Metanephros (tissue), 2 donors: ENCODE measurements at places on chromosomes 4 and X. TPM values are rescaled to one million over a fixed set of nuclear protein-coding genes. Genes with fewer than 3 reads are reported as not detected.

The NWD2 gene
- 0.06 TPM for total RNA-seq

The HAND2 gene
- 0.35 TPM for total RNA-seq

The KCNE5 gene
- total RNA-seq: 6.5 TPM

The EIF1AX gene
- total RNA-seq: 50.4 TPM

The TEX13A gene
- total RNA-seq: not detected

The TRPC5OS gene
- total RNA-seq: not detected

The MAML3 gene
- total RNA-seq: 15.5 TPM

The WDFY3 gene
- total RNA-seq: 220 TPM

The HSFX2 gene
- total RNA-seq: 1.2 TPM

The EOLA1 gene
- total RNA-seq: 14.9 TPM

The PRDM8 gene
- total RNA-seq: 4.9 TPM

The GC gene
- total RNA-seq: 1.6 TPM

The FGFBP2 gene
- 0.47 TPM for total RNA-seq

The SPP1 gene
- 265 TPM for total RNA-seq

The FOXR2 gene
- not detected for total RNA-seq

The CTSO gene
- 32.5 TPM for total RNA-seq

The MAGEB1 gene
- total RNA-seq: not detected

The SOX3 gene
- not detected for total RNA-seq

The CXCL5 gene
- 0.12 TPM for total RNA-seq

The NR3C2 gene
- total RNA-seq: 32.6 TPM

The UBA1 gene
- total RNA-seq: 186 TPM

The MAGEB10 gene
- not detected for total RNA-seq

The ETDA gene
- not detected for total RNA-seq

The CPEB2 gene
- 17.3 TPM for total RNA-seq

The NHSL2 gene
- total RNA-seq: 9.3 TPM

The IL1RAPL2 gene
- total RNA-seq: 1.6 TPM

The MAGEA10 gene
- total RNA-seq: not detected

The SERTM2 gene
- 1.3 TPM for total RNA-seq

The TLR3 gene
- 9.6 TPM for total RNA-seq

The HTR2C gene
- total RNA-seq: 0.41 TPM

The MAGEA4 gene
- not detected for total RNA-seq

The CFI gene
- total RNA-seq: 97.7 TPM

The SMR3A gene
- not detected for total RNA-seq

The GPC3 gene
- total RNA-seq: 823 TPM

The TMSB15A gene
- 13.9 TPM for total RNA-seq

The CPZ gene
- 21.4 TPM for total RNA-seq

The ATP1B4 gene
- 31.2 TPM for total RNA-seq

The AMBN gene
- total RNA-seq: 0.47 TPM

The MAD2L1 gene
- total RNA-seq: 19.3 TPM

The HNRNPD gene
- total RNA-seq: 95.6 TPM

The TLL1 gene
- 4.1 TPM for total RNA-seq

The ARHGAP24 gene
- total RNA-seq: 75.7 TPM

The CTAG2 gene
- not detected for total RNA-seq

The MTNR1A gene
- total RNA-seq: 2.0 TPM

The NAT8L gene
- 5.4 TPM for total RNA-seq

The CHRDL1 gene
- total RNA-seq: 7.2 TPM

The UGT2B15 gene
- not detected for total RNA-seq

The TREX2 gene
- 1.6 TPM for total RNA-seq

The SERPINA7 gene
- not detected for total RNA-seq

The BRS3 gene
- not detected for total RNA-seq
